Thoracic aorta (tissue), 2 donors: ENCODE measurements at places on chromosomes 16 and 17.

DNA sequence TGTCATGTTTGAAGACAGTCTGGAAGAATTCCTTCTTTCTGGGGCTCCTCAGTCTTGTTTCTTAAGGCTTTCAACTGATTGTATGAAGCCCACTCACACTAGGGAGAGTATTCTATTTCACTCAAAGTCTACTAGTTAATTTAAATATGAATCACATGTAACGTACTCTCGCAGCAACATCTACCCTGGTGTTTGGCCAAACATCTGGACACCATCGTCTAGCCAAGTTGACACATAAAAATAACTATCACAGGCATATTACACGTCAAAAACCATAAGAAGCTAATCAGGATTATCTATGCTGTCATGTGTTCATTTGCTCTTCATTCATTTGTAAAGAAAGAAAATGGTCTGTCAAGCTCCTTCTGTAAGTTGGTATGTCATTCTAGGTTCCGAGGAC is 787.4 kb downstream of the KCNJ2 start:
- no peak for DNase-seq
- no peaks in the 10 kb centered on the region for H3K36me3 ChIP-seq
- H3K4me3 ChIP-seq: no peak overlapping the region
- H3K4me1 ChIP-seq: no peaks in the 10 kb centered on the region
- no peak overlapping the region for H3K27ac ChIP-seq

GRCh38 chr17:27506348-27507218 is 50.3 kb downstream of the KSR1 start:
- H3K36me3 ChIP-seq: no peaks in the 10 kb centered on the region
- H3K27ac ChIP-seq: no peak overlapping the region
- H3K4me3 ChIP-seq: no peak overlapping the region
- DNase-seq: no peak
- peaks cover 12% of the 10 kb centered on the region for H3K4me1 ChIP-seq

DNA sequence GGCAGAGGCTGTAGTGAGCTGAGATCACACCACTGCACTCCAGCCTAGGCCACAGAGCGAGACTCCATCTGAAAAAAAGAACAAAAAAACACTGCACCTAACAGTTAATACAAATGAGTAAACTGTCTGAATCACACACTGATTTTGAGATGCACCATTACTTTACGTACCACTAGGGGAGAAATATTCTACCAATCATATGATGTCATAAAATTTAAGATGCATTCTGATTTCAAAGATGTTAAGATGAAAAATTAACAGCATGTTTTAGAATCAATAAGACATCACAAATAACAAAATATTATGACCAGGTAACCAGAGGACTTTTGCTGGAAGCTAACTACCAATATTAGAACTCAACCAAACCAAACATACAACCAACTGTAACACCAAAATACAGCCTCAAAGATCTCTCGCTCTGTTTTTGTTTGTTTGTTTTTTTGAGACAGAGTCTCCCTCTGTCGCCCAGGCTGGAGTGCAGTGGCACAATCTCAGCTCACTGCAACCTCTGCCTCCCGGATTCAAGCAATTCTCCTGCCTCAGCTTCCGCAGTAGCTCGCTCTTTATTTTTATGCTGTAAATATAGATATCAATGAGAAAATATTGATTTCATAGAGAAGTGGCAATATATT is 31.6 kb downstream of the GLG1 start:
- H3K27me3 ChIP-seq: no peaks in the 10 kb centered on the region
- H3K36me3 ChIP-seq: no peaks in the 10 kb centered on the region
- DNase-seq: no peak
- H3K4me3 ChIP-seq: no peak overlapping the region
- H3K27ac ChIP-seq: no peak overlapping the region
- H3K4me1 ChIP-seq: peaks cover 34% of the 10 kb centered on the region

DNA sequence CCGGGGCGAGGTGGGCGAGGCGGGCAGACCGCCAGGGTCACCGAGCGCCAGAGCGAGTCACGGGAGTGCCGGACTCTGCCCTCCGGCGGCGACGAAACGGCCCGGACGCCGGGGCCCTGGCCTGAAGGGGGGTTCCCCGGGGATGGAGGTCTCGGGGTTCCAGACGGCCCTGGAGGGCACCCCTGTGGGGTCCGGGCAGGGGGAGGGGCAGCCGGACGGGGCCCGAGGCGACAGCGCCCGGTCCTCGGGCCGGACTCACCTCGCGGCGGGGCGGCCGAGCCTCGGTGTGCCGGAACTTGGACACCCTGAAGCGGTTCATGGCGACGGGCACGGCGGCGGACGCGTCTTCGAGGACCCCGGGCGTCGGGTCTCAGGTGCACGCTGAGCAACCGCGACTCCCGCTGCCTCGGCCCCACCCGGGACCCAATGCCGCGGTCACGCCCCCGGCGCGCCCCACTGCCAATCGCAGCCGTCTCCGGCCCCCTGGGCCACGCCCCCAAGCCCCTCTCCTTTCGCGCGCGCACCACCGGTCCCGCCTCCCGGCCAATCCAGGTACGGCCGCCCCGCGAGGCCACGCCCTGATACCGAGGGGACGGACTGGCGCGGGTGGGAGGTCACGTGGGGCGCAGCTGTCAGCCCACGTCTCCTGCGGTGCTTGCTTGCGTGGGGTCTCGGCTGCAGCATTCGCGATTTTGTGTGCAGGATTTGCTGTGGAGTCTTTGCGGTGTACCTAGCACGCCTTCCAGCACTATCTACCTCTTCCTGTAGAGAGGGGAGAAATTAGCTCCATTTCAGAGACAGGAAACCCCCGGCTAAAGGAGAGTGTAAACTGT is at the start of gene CORO7:
Gene CORO7, minus strand, starts transcription at position 397 of the 833 bp plus-strand sequence. Its CDS starts 78 bp downstream, at position 319.
- DNase-seq: peak; percentile 82
- H3K27ac ChIP-seq: peak within 1 kb of the TSS; percentile 56
- H3K36me3 ChIP-seq: no peaks in the 10 kb centered on the region
- H3K4me1 ChIP-seq: peaks cover 11% of the 10 kb centered on the region

- H3K36me3 ChIP-seq: peaks cover 10% of the 10 kb centered on the region
- H3K4me1 ChIP-seq: no peaks in the 10 kb centered on the region
- H3K4me3 ChIP-seq: no peak overlapping the region
- H3K27me3 ChIP-seq: no peaks in the 10 kb centered on the region
Measured at GRCh38 chr17:29165800-29166506, 14.2 kb downstream of the MYO18A start.

DNA sequence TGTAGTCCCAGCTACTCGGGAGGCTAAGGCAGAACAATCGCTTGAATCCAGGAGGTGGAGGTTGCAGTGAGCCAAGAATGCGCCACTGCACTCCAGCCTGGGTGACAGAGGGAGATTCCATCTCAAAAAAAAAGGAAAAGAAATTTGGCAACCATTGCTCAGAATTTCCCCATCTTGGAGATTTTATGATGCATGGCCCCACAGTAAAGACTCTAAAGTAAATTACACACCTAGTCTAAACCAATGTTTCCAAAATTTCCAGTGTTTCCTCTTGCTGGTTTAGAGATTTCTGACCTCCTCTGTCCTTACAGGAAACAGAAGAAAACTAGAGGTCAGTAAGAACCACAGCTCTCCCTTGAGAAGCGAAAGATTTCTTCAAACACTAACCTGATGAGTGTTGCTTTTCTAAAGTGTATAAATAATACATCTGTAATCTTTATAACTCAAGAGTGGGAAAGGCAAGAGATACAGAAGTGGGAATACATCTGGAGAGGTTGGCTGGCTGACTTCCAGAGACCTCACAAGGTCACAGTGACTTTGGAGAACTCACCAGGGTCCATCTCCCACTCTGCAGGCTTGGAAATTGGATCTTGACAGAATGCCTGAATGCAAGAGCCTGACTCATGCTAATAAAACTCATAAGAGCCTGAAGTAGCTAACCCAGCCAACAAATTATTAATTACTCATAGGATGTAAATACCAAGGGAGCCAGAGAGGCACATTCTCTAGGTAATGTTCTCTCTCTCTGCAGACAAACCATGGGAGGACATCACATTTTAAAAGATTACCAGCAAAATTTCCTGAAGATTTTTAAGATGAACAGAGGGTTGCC is 8.8 kb downstream of the ADAT1 start:
- H3K27ac ChIP-seq: no peak overlapping the region
- H3K36me3 ChIP-seq: peaks cover 42% of the 10 kb centered on the region
- no peak overlapping the region for H3K4me3 ChIP-seq
- H3K27me3 ChIP-seq: no peaks in the 10 kb centered on the region
- no peak for DNase-seq

- H3K4me3 ChIP-seq: no peak overlapping the region
- H3K4me1 ChIP-seq: no peaks in the 10 kb centered on the region
- DNase-seq: no peak
Measured at GRCh38 chr16:89401205-89401604, 89.2 kb downstream of the ANKRD11 start.

GRCh38 chr17:9859781-9860180 is 34.1 kb downstream of the GLP2R start:
- no peak overlapping the region for H3K27ac ChIP-seq
- H3K4me3 ChIP-seq: no peak overlapping the region
- H3K4me1 ChIP-seq: no peaks in the 10 kb centered on the region
- H3K27me3 ChIP-seq: no peaks in the 10 kb centered on the region
- no peaks in the 10 kb centered on the region for H3K36me3 ChIP-seq

GRCh38 chr17:77146246-77146632 is 5.5 kb downstream of the SEC14L1 start:
- peaks cover 8% of the 10 kb centered on the region for H3K36me3 ChIP-seq
- H3K27me3 ChIP-seq: no peaks in the 10 kb centered on the region

DNA sequence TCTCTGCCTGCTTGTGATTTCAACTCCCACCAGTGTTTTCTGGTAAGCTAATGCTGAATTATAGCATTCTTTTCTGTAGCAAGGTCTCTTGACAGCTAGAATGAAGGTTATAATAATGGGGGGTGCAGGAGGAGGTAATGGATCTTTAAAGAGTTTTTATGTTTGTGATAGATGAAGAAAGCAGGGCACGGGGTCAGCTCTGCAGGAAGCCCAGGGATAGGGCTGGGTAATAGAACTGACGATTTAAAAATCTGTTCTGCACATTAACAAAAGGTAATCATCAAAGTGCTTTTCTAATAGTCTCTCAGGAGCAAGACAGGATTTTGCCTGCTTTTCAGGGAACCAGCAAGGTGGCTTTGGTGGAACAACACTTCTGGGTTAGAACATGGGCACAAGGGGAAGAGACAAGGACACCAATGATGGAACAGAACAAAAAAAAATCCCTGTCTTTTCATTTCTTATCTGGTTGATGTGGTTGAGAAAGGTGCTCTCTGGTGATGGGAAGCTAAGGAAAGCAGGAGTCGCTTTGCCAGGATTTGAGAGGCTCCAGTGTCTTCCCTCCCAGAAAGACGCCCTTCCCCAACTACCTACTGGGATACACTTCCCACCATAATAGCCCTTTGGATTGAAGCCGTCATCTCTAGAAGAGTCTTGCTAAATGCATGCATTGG is 263.1 kb downstream of the PHKB start:
- no peaks in the 10 kb centered on the region for H3K27me3 ChIP-seq
- no peaks in the 10 kb centered on the region for H3K36me3 ChIP-seq
- H3K4me3 ChIP-seq: no peak overlapping the region
- no peaks in the 10 kb centered on the region for H3K4me1 ChIP-seq
- no peak for DNase-seq

- H3K27me3 ChIP-seq: no peaks in the 10 kb centered on the region
- no peaks in the 10 kb centered on the region for H3K36me3 ChIP-seq
- no peaks in the 10 kb centered on the region for H3K4me1 ChIP-seq
- DNase-seq: no peak
- no peak overlapping the region for H3K27ac ChIP-seq
Measured at GRCh38 chr17:33178681-33179080, 114.4 kb downstream of the ASIC2 start.

DNA sequence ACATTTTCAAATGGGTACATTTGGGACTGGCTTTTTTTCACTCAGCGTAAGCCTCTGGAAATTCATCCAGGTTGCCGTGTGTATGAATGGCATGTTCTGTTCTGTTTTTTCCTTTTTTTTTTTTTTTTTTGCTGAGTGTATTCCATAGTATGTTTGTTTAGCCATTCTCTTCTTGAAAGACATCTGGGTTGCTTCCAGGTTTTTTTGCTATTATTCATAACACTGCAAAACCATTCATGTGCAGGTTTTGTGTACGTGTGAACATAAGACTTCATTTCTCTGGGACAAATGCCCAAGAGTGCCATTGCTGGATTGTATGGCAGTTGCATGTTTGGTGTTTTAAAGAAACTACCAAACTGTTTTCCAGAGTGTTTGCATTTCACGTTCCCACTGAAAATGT is 335.9 kb upstream of the TNRC6C start:
- H3K4me3 ChIP-seq: no peak overlapping the region
- no peaks in the 10 kb centered on the region for H3K27me3 ChIP-seq
- H3K27ac ChIP-seq: no peak overlapping the region
- DNase-seq: no peak
- H3K4me1 ChIP-seq: no peaks in the 10 kb centered on the region
- H3K36me3 ChIP-seq: no peaks in the 10 kb centered on the region

DNA sequence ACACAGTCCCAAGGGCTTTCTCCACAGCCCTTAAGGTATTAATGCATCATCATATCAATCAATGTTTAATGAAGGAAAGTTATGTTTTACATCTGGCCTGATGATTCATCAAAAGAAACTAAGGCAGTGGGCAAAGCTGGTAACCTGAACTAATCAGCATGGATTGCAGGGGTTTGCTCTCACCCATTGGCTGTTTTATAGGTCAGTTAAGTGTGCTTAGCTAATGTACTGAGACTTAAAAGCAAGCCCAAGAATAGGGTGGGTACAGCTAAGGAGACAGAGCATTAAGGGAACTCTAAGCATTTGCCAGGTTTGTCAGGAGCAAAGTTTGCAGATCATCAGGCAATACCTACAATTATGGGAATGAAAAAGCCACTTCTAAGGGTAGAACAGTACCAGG is 1247.6 kb downstream of the CDH8 start:
- no peak overlapping the region for H3K27ac ChIP-seq
- no peaks in the 10 kb centered on the region for H3K36me3 ChIP-seq
- no peak for DNase-seq
- H3K4me1 ChIP-seq: no peaks in the 10 kb centered on the region
- H3K27me3 ChIP-seq: no peaks in the 10 kb centered on the region
- no peak overlapping the region for H3K4me3 ChIP-seq

GRCh38 chr17:29613352-29613837 is 9.3 kb downstream of the CORO6 start:
- no peak overlapping the region for H3K27ac ChIP-seq
- H3K4me3 ChIP-seq: peak overlapping the region; percentile 62
- no peaks in the 10 kb centered on the region for H3K27me3 ChIP-seq

GRCh38 chr17:81142301-81143199 is 22.8 kb upstream of the PVALEF start:
- no peaks in the 10 kb centered on the region for H3K27me3 ChIP-seq
- DNase-seq: peak; percentile 30
- no peak overlapping the region for H3K27ac ChIP-seq

DNA sequence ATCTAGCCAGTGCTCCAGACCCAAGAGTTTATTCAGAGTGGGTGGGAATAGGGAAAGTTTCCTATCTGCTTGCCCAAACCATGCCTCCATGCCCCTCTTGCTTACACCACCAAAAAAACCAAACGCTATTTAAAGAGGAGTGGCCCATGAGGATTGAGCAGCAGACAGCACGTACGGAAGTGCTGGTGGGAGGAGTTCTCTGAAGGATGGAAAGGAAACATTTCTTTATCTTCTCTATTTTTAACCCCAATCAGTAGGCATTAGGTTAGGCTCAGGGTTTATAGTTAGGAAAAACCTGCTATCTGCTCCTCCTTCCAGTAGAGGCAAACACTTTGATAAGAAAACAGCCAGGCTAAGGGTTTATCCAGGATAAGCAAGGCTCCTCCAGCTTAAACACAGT is 235.3 kb downstream of the ZFHX3 start:
- no peak overlapping the region for H3K4me3 ChIP-seq
- no peak for DNase-seq
- no peak overlapping the region for H3K27ac ChIP-seq

- peaks cover 21% of the 10 kb centered on the region for H3K4me1 ChIP-seq
- no peaks in the 10 kb centered on the region for H3K36me3 ChIP-seq
- DNase-seq: no peak
- H3K27ac ChIP-seq: no peak overlapping the region
Measured at GRCh38 chr17:9647014-9647413, 1.7 kb downstream of the USP43 start.
